Stimulated activated CD8-positive, alpha-beta memory T cell treated with anti-CD3 and anti-CD28 coated beads, Interleukin-7, amount 100 ng/mL, for 1 hour (primary cell): ENCODE measurements at places on chromosomes 11 and 22.

GRCh38 chr11:69320756-69321741 is 27.1 kb downstream of the MYEOV start:
- DNase-seq, result no peak

DNA sequence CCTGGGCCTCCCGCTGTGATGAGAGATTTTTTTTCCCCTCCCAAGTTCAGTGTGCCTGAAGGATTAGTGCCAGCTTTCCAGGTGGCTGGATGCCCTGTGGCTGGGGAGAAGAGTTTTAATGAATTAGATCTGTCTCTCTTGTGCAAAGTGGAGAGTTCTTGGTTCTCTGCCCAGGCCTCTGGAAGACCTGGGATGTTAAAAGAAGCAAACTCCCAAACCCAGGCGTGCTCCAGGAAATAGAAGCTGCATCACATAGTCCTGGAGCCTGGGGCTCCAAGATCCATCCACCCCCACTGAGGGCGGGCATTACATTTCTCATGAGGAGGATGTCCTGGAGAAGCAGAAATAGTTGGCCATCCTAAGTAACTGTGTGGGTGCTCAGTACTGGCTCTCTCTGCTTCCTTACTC is 30.6 kb downstream of the SDHAF2 start:
- no peak for DNase-seq

- DNase-seq, result no peak
Measured at GRCh38 chr11:8829556-8829955, 81.4 kb upstream of the AKIP1 start.

GRCh38 chr11:132911186-132911585 is 621.1 kb downstream of the OPCML start:
- DNase-seq, result no peak

DNA sequence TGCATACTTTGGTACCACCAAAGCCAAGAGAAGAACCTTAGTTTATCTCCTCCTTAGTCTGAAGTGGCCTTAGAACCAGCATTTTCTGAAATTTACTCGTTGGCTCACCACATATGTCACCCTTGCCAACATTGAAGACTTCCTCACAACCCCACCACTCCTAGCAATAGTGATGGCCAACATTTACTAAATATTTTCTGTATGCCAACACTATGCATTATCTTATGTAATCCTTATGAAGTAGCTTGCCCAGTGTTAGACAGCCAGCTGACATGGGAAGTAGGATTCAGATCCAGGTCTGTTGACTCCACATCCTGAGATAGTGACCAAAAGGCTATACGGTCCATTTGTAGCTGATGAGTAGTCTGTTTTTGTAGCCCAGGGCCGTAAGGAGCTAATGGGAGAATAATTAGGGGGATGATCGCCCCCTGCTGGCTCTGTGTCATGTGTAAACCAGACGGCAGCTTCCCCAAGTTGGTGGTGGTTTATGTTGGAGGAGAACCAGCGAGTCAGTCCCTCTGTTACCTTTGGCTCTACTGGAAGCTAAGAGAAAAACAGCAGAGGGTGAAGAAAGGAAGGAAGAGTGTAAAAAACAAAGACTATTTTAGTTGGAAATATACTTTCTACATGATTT is 120.5 kb upstream of the RASSF10 start:
- peak; percentile 5 for DNase-seq

GRCh38 chr11:17475666-17476316 is 854 bp downstream of the ABCC8 start:
- no peak for DNase-seq

- DNase-seq, result no peak
Measured at GRCh38 chr22:41557401-41558240, 3.2 kb upstream of the CSDC2 start.

DNA sequence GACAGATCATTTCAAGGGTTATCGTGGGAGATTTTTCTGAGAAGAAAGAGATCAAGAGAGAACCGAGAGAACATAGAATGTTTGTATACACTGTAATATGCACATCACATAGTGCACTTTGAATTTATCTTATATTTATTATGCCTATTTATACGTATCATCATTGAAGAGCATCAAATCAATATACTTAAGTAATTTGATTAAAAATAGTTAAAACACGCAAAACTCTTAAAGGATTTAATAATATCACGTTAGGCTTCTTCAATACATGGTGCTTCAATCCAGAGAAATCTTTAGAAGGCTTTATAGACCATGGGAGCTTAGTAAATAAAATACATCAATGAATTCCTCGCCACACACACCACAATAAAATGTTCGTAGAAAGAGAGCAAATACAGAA is 139.5 kb upstream of the C11orf58 start:
- no peak for DNase-seq

GRCh38 chr11:85779956-85780640 is 30.8 kb downstream of the SYTL2 start:
- no peak for DNase-seq

DNA sequence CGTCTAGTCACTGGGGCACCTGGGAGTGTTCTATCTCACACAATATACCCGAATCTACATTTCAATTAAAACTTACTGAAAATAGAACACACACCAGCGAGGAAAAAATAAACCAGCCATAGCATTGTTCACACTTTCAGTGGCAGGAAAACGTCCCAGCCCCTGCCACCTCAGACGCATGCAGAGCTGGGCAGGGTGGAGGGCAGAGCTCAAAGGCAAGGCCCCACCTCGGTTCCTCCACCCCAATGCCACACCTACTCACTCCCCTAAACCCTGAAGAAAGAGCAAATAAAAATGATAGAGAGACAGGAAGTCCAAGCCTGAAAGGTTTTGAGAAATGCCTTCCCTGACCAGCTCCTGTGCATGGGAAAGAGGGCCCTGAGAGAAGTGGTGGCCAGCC is 14.8 kb downstream of the B3GNT6 start:
- DNase-seq, result no peak

- DNase-seq, result no peak
Measured at GRCh38 chr11:68457216-68457897, 3.2 kb upstream of the PPP6R3 start.
